ENCODE measurements at places on chromosomes 12 and 14.

DNA sequence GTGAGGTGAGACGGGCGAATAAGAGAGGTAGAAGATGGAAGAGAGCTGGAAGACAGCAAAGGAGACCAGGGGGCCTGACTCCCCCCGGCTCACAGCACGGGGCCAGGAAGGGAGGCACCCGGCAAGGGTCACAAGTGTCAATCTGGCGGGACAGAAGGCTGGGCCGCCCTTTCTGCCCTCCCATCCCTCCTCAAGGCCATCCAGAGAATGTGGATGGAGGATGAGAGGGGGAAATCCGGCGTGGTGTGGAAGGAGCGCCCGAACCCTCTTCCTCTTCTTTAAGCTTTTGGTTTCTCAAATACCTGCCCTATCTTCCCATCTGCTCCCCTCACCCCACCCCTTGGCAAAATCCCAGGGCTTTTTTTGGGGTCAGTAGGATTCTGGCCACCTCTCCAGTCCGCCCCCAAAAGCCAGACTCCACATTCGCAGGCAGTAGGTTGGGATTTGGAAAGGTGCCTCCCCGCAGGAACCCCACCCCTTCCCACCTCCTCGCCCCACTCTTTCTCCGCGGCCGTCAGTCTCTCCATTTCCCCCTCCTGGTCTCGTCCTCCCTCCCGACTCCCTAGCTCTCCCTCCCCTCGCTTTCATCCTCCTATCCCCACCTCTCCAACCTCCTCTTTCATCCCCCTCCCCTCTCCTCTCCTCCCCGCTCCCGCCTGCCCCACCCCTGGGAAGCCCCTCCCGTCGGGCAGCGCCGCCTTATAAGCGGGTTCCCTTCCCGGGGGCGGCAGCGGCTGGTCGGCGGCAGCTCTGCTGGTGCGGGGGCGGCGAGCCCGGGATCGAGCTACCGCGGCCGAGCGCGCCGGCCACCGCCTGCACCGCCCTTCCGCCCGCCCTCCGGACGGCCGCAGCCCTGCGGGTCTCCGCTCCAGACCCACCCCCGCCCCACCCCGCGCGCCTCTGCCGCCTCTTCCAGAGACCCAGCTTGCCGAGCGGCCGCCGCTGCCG is at the start of gene PTMS:
Gene PTMS (plus strand): TSS at position 730 of the 948 bp plus-strand sequence. CDS start 343 bp downstream, outside the sequence.
- peak; percentile 76 for DNase-seq

- peak; percentile 88 for DNase-seq
Observed at GRCh38 chr14:90517076-90517841, 120.4 kb downstream of the CALM1 start.

GRCh38 chr12:130214686-130215395 is 52.6 kb downstream of the FZD10 start:
- no peak for DNase-seq

DNA sequence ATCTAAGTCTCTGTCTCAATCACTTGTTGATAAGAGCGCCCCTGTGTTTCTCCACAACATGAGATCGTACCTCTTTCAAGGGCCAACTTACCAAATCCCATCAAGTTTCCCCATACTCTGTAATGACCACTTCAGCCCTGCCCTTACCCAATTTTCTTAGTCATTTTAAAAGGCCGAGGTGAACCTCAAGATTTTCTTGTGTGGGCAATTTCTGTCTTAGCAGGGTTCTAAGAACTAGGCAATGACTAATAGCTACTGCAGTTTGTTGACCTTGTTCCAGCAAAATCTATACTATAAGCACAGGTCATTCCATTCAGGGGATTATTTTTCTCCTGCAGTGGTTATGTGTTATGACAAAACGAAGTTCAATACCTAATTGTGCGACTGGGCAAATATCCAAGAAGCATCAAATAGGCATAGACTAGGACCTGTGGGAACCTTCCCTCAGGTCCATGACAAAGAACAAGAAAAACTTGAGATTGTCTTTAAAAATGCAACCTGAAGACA is 359.8 kb downstream of the PCNX1 start:
- no peak for DNase-seq

- DNase-seq: no peak
Observed at GRCh38 chr12:79552192-79552591, 138.6 kb downstream of the PAWR start.

DNA sequence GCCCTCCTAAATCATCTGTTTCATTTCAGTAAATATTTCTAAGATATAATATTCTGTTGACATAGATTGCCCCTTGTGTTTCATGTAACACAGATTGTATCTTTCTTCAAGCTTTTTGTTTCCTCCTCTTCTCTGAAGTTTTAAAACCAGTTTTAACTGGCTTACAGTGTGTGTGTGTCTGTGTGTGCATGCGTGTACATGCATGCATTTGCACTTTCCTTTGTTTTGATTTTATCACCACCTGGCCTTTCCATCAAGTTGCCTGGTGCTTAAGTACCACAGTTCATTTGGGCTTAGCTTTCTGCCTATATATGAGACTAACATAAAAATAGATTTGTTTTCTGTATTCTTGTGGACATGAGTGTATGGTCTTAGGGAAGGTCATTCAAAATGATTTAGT is 31.9 kb downstream of the ETNK1 start:
- DNase-seq: no peak

All from thyroid gland (tissue), 4 donors.